ENCODE measurements at places on chromosomes 11 and 22.
A peak's percentile ranks its signal among the peaks of the same experiment; 100 is the strongest.

DNA sequence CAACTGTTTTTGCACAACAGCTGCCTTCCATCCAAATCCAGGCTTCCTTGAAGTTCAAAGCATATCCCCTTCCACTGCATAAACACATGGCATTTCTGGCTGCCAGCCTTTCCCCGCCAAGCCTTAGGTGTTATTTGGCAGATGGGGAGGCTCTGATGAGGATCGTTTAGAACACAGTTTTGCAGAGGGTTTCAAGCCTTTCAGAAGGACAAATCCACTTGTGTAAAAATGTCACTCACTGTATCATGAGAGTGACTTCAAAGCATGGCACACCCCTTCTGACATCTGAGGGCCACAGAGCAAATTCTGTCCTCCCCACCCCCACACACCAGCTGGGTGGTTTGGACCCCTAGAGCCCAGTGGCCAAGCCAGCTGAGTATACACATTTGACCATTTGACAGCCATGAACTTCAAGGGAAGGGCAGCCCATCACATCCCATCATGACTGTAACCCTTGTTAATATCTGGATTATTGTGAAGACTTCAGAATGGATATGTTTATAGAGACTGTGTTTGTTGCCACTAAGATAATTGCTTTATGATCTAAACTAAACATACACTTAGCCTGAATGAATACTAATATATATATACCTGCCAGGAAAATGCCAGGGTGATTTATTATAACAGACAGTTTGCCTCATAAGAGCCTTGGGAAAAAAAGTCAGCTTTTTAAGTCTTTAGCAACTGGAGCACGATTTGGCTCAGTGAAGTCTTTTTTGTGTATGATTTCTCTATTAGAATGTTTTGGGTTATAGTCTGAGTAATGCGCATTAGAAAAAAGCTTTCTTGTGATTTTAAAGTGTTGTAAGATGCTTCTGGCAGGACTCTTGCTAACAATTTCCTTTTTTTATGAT is 31.9 kb downstream of the FBLN1 start:
- no peak for DNase-seq

DNA sequence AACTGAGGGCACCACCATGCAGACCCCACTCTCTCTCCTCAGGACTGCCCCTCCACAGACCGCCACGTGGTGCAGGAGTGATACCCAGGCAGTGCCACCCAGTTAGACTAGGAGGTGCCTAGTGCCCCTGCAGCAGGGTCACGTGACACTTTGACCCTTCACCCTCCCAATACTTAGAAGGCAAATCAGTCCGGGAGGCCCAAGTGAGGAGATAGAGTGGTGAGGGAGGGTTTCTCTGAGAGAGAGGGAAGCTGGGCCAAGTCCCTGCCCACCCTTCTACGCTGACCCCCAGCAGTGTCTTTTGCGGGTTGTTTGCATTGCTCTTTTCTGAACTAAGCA is 84.6 kb downstream of the BUD13 start:
- no peak for DNase-seq

- DNase-seq, result no peak
These were observed 55.2 kb upstream of the PHF21A start for GRCh38 chr11:46176421-46176820.

DNA sequence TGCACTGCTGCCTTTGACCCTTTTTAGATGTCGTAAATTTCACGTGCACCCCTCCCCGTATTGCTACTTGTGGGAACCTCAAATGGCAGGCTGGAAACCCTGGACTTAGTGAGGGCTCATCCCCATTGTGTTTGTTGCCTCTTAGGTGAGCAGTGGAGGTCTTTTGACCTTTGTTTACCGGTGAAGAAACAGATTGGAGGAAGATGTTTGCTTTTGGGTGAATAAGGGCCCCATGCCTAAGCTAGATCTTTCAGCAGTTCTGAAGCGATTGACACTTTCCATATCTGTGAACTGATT is 782 bp downstream of the SMARCB1 start:
- no peak for DNase-seq

DNA sequence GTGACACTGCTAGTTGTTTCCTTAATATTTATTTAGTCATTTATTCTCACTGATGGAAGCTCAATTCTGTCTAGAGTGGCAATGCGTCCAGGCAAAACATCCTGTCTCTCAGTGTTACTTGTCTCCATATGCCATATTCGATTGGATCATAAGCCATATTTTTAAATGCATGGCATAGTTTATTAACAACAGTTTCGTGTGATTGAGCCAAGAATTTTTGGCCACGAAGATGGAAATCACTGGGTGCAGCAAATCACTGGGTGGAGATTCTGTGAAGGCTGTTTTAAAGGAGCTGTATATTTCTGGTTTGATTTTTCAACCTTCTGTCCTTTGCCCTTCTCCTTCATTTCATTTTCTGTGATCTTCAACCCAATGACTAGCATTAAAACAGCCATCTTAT is 205.2 kb downstream of the JRKL start:
- no peak for DNase-seq

GRCh38 chr11:59754859-59755700 is at the start of gene STX3:
Gene STX3 (plus strand): TSS chr11:59755376. CDS start chr11:59755606, 230 bp downstream.
- peak; percentile 60 for DNase-seq

GRCh38 chr11:5225480-5225871 is 1.4 kb downstream of the HBB start:
- no peak for DNase-seq

- no peak for DNase-seq
These were observed 101.7 kb downstream of the SGSM3 start for GRCh38 chr22:40472051-40472450.

DNA sequence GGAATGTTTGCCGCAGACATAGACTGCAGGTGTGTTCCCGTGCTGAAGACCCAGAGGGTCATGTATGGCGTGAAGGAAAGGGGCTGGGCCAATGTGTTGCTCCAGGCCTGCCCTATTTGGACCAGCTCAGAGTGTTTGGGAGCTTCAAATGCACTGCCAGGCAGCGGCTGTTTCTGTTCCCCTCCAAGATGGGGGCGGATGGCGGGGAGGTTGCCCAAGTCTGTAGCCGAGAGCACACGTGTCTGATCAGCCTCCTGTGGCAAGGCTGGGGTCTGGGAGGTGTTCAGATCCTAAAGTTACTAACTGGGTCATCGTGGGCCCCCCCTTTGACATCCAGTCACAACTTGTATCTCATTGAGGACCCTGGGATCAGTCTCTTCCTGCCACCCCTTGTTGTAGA is 45.5 kb downstream of the CACNA1I start:
- no peak for DNase-seq

DNA sequence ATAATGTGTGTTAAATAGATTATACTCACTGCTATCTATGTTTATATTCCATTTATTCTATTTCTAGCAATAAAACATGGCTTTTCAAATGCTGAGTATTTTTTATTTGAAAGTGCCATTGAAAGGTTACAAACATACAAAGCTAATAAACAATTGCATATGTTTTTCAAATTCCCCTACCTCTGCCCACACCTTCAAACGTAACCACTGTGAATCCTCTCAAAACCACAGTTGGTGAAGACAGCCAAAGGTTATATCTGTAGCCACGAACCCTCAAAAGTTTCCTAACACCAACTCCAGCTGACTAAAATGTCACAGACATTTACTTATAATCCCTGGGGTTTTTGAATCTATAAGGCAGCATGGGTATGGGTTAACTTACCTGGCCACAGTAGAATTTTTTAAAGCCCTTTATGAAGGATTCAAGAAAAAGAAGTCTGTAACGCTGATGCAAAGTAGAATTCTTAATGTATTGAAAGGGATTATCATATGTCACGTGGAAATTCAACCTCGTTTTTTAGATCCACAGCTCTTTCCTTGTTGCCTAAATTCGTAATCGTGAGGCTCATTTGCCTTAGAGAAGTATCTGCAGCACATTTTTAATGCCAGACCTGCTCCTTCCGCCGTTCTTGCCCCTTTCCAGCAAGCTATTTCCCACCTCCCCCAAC is 122.5 kb upstream of the ZC3H12C start:
- DNase-seq, result no peak

DNA sequence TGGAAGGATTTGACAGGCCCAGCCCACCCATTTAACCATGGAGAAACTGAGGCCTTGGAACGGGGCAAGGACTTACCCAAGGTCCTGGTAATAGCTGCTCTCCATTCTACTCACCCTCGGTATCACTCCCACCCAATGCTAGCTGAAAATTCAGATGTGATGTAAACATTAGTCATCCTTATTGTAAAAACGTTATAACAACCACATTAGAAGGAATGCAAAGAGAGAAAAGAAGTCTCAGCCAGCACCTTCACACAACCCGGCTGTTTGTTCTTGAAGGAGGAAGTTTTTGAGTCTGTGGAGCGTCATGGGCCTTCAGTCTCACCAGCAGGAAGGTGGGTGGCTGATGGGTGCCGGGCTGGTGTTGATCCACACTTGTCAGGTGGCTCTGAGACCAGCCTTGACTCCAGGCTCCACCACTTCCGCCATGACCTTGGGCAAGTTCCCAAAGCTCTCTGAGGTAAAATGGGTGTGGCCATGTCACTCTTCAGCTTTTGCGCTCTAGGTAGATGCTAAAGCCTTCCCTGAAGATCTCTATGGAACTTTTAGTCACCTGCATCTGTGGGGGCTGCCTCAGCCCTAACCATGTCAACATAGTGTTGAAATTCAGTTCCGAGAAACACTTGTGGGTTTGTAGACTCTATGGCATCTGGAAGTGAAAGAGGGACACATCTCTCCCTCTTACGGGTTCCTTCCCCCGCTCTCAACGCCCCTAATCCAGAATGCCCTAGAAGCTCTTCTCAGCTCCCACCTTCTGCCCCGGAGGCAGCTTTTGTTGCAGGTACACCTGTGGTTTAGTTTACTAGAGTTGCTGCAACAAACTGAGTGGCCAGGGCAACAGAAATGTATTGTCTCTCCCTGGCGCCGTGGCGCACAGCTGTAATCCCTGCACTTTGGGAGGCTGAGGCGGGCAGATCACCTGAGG is 14.8 kb downstream of the CD6 start:
- peak; percentile 95 for DNase-seq

DNA sequence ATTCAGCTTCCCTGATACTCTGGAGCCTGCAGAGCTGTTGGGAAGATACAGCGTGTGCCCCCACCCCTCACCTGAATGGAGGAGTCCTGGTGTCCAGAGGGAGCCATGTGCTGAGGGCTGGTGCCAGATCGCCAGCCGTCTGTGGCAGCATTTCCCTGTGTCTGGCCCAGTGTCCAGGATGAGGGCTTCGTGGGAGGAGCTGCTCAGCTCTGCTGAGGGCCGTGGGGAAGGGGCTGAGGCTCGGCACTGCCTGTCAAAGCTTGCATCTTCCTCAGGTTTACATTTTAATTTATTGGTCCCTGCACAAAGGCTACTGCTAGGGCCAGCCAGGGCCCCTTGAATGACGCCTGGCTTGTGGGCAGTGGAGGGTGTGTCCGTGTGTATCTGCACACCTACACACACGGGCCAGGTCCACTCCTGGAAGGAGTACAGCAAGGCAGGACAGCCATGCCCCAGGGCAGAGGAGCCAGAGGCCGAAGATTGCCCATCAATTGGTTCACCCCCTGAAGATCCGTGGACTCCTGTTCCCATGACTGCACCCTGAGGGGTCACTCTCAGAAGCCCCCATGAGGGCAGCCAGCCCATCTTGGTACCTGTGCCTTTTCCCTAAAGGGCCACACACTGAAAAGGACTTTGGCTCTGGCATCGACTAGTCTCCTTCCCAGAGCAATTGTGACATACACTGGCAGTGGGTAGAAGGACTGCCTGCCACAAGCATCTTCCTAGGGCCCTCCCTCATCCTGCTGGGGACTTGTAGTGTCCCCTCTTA is 107.7 kb upstream of the PARVA start:
- no peak for DNase-seq
